Activated naive CD8-positive, alpha-beta T cell treated with anti-CD3 and anti-CD28 coated beads, Interleukin-2, amount 10 ng/mL, durations not matched to agents 7 days and 5 days (primary cell): ENCODE measurements at places on chromosomes 12 and 14. TPM values are rescaled to one million over a fixed set of nuclear protein-coding genes. Genes with fewer than 3 reads are reported as not detected.
A peak's percentile ranks its signal among the peaks of the same experiment; 100 is the strongest.

- H3K36me3 ChIP-seq: no peaks in the 10 kb centered on the region
- no peak overlapping the region for H3K4me3 ChIP-seq
- no peak overlapping the region for H3K27ac ChIP-seq
These were observed 160.8 kb downstream of the UNC79 start for GRCh38 chr14:93591506-93591905.

DNA sequence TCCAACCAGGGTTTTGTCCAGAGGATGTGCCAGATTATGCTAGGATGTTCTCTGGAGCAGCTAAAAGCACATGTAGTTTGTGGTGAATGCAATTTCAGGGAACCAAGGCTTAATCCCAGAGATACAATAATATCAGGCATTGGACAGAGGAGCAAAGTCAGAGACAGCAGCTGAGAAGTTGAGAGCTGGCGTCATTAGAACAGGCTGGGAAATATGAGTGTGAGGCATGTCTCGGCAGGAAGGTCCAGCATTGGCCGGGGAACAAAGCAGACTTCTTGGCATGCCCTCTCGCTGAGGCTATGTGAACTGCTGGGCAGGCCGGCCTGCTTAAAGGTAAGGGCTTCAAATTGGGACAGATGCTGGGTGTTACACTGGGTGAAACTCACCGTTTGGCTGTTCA is 125.4 kb downstream of the CAND1 start:
- H3K4me3 ChIP-seq: no peak overlapping the region
- H3K4me1 ChIP-seq: no peaks in the 10 kb centered on the region
- no peak overlapping the region for H3K27ac ChIP-seq
- no peaks in the 10 kb centered on the region for H3K27me3 ChIP-seq

MYH6 gene
- total RNA-seq: not detected

- no peak overlapping the region for H3K4me3 ChIP-seq
- no peak for DNase-seq
- peaks cover 11% of the 10 kb centered on the region for H3K27me3 ChIP-seq
- H3K27ac ChIP-seq: no peak overlapping the region
These were observed 7.6 kb upstream of the LRTM2 start for GRCh38 chr12:1812650-1813302.

LTB4R2 gene
- total RNA-seq: 19.4 TPM

DNA sequence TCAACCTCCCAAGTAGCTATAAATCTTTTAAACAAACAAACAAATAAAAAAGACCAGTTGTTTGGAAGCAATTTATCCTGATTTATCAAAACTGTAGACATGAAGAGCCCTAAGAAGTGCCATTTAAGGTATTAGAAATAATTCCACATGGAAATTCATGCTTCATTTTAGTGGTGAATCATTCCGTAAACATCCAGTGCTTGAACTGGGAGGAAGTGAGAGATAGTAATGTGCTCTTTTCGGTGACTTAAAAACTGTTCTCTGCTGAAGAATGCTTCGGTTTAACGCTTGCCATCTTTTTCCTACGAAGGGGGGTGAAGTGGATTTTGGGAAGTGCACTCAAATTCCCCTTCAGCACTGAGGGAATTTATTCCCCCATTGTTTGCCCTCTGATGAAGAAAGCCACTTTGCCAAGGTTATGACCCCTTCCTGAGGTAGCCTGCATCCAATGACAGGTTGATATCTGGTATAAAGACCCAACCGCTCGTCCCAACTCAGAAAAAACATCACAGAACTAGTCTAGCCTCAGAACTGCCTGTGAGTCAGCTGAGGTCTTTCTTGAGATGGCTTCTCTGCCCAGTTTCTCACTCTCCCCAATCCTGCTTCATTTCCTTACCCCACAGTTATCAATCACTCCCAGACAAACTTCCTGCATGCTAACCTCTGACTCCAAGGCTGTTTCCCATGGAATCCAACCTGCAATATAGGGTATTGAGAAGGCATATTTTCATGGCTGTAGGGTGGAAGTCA is 244.1 kb downstream of the AEBP2 start:
- H3K27ac ChIP-seq: peak overlapping the region; percentile 47
- DNase-seq: no peak
- no peaks in the 10 kb centered on the region for H3K27me3 ChIP-seq
- H3K36me3 ChIP-seq: peaks cover 34% of the 10 kb centered on the region
- H3K4me1 ChIP-seq: peaks cover 34% of the 10 kb centered on the region
- H3K4me3 ChIP-seq: no peak overlapping the region
